ENCODE measurements at places on chromosomes 3 and 15. TPM values are rescaled to one million over a fixed set of nuclear protein-coding genes. Genes with fewer than 3 reads are reported as not detected.

Gene CCR2
- total RNA-seq = 2.2 TPM

Gene PLSCR5
- not detected for total RNA-seq

Gene NR1I2
- total RNA-seq = 0.39 TPM

Gene TRIM71
- 0.02 TPM for total RNA-seq

Gene GOLGA8S
- not detected for total RNA-seq

Gene CAND2
- total RNA-seq = 1.6 TPM

Gene PRSS50
- total RNA-seq = not detected

Gene DGKG
- total RNA-seq = 0.12 TPM

Gene SKOR1
- 0.12 TPM for total RNA-seq

Gene SPSB4
- not detected for total RNA-seq
